Activated T-cell treated with anti-CD3 and anti-CD28 coated beads, Interleukin-2, amount 50 U/mL, for 48 hours (primary cell): ENCODE measurements at places on chromosomes 11 and 22.

- DNase-seq, result no peak
Measured at GRCh38 chr22:21082248-21082647, 36.5 kb downstream of the LRRC74B start.

DNA sequence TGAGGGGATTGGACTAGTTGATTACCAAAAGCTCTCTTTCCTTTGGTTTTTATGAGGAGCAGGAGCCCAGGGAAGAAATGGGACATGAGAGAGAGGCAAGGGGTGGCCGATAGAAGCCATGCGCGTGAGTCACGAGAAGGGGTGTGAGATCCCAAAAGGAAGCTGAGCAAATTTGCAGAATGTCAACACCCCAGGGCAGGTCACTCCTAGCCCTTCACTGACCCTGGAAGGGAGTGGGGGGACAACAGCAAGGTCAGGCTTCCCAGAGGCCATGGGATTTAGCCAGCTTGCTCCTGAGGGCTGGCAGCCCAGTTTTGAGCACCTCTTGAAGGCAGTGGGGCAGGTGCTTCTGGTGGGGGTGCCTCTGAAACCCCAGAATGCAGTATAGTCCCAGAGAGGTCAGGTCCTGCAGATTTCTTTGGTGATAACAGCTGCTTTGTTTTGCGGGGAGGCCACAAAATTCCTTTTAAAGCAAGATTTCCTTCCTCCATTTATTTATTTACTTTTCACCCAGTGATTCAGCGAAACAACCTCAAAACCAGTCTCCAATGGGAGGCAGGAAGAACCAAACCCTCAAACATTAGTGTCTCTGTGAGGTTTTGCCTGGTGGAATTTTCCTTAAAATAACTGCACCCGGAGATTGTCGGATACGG lies 40.1 kb upstream of the TIMP3 start:
- no peak for DNase-seq

DNA sequence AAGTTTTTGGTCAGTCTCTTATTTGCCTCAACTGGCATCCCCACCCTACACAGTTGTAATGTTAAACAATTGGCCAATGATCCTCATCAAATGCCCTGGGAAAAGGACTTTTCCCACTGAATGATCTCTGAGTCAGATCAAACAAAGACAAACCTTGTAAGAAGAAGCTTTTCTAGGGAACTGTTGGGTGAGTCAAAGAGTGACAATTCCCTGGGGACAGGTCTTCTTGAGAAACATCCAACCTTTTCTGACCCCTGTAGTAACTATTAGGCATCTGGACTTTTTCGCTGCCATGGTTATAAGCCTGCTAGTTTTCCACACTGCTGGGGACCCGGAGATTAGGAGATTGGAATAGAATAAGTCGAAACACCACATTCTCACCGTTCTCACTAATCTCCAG lies 789.8 kb upstream of the API5 start:
- DNase-seq, result no peak

DNA sequence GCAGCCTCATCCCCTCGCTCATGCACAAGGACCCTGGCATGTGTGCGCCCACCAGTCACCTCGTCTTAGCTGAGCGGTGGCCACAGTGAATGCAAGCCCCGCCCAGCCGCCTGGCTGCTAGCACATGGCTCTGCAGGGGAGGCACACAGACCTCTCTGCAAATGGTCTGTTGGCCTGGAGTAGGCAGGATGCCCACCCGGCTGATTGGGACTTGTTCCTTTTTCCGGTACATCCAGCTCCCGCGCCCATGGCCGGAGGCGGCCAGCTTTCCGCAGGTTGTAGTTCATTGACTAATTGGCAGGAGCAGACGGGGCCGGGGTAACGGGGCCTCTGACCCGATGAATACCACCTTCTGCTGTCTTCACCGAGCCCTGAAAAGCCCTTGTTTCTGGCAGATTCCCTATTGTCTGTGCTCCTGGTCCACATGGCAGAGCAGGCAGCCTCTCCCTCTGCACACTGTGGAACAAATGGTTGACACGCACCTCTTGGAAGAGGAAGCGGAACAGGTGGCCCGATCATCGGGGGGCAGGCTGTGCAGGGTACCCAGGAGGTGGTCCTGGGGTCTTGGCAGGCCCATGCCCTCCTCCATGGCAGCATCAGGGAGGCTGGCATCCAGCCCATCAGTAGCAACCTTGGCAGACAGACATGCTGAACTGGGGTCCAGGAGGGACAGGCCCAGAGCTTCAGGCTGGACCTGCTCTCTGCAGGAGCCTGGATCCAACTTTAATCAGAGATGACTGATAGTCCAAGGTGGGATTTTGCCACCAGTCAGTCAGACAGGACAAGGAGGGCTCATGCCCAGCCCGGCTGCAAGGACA lies 1512.0 kb downstream of the BRD1 start:
- no peak for DNase-seq

- DNase-seq, result no peak
Measured at GRCh38 chr22:26894766-26895485, 237.5 kb downstream of the MIAT start.

- DNase-seq, result no peak
Measured at GRCh38 chr22:37880668-37881440, 25.2 kb upstream of the MICALL1 start.

GRCh38 chr11:58576887-58577471 lies 1.3 kb upstream of the LPXN start:
- no peak for DNase-seq

DNA sequence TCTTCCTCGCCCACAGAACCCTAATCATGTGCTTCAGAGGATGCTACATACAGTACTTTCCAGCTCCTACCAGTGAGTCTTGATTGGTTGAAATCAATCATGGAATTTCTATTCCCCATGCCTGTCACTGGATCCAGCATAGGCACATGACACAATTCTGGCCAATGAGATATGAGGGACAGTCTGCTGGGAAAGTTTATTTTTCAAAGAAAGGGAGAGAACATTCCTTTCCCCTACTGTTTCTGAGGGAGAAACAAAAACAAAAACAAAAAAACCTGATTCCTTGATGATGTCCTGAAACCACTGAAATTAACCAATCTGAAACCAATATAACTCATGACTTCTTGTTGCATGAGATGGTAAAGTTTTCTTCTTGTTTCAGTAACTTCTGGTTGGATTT lies 3.3 kb upstream of the RCN1 start:
- DNase-seq, result no peak

DNA sequence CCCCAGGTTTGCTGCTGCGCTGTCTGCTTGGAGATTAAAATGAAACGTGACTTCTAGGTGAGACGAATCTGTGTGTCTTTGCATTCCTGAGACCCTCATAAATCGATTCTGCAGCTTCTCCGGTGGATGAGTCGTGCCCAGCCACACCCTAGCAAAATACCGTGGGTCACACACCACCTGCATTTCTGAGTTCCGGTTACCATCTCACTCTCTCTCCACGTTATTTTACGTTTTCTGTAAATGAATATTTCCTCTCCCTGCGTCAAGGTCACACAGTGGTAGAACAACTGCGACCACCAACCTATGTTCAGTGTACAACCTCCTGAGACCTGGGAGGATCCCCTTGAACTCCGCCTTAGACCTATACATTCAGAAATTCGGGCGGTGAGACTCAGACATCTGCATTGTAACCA lies 1.1 kb downstream of the YWHAH start:
- no peak for DNase-seq

DNA sequence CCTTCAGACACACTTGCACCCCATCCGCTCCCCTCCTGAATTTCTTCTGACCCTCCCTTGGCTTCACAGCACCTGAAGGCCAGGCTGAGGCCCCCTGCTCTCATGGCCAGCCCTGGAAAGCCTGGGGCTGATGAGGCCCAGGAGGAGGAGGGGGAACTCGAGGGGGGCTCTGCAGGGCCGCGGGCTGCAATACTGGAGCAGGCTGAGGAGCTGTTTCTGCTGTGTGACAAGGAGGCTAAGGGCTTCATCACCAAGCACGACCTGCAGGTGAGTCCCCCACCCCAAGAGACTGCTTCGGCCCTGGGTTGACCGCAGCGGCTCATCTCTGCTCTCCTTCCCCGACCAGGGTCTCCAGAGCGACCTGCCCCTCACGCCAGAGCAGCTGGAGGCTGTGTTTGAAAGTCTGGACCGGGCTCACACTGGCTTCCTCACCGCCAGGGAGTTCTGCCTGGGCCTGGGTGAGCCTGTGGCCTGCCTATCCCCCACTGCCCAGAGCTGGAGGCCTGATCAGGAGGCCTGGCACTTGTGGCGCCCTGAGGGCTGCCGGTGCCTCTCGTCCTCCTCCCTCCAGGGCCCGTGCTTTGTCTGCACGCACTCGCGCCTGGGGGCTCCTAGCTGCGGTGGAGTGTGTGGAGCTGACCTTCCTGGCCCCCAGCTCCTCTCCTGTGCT lies 922 bp downstream of the CRACR2B start:
- DNase-seq, result no peak
